Stimulated activated CD8-positive, alpha-beta memory T cell treated with anti-CD3 and anti-CD28 coated beads, Interleukin-7, amount 100 ng/mL, for 1 hour (primary cell): ENCODE measurements at places on chromosomes 3 and 15.

- DNase-seq, result no peak
Observed at GRCh38 chr3:120353463-120353862, 4.3 kb upstream of the LRRC58 start.

DNA sequence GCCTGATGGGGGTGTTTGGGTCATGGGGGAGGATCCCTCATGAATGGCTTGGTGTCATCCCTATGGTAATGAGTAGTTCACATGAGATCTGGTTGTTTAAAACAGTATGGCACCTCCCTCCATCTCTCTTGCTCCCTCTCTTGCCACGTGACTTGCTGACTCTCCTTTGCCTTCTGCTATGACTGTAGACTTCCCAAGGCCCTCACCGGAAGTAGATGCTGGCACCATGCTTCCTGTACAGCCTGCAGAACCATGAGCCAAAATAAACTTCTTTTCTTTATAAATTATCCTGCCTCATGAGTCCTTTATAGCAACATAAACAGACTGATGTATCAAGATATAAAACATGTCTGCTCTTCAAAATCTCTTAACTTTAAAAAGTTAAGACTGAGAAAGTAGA lies 96.1 kb downstream of the TFDP2 start:
- DNase-seq, result no peak

DNA sequence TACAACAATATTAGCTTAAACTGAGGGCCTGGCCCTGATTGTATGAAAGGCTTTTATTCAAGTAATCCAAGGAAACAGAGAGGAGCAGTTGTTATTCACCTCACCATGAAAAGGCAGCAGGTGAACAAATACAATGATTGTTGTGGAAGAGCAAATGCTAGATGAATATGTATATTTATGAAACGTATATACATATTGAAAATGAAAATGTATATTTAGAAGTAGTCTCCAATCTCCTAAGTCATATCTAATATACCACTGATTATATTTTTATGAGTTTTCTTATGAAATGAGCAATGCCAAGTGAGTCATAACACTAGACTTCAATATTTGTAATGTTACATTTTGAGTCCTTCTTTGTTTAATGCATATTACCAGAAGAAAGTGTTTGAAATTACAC lies 116.2 kb upstream of the KCNMB2 start:
- DNase-seq, result no peak

DNA sequence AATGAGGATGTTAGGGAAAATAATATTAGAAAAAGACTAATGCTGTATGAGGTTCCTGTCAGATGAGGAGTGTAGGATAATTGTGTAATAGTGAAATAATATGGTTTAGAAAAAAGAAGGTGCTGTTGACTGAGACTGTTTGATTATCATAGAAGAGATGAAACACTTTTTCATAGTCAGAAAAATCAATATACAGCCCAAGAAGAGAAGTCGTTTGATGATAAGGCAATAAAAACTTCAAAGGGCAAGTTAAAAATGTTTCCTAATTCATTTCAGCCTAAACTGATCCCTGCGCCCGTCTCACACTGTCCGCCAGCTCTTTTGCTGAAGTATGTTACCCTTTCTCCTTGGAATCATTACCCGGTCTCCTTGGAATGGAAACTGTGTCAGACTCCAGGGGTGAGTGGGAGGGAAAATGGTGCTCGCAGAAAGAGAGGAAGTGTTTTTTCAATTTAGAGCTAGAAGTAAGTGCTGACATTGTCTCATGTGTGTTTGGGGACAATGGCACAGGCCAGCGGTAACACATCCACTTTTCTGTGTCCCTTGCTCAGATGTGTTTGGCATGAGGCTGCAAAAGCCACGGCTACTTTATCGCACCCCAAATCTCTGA lies 23.6 kb downstream of the DUT start:
- no peak for DNase-seq
